ENCODE measurements at places on chromosomes 11 and 22. TPM values are rescaled to one million over a fixed set of nuclear protein-coding genes. Genes with fewer than 3 reads are reported as not detected.

APOA1 gene
- 3.7 TPM for total RNA-seq

RIMBP3B gene
- total RNA-seq = not detected

PGA5 gene
- total RNA-seq = not detected

OR5F1 gene
- not detected for total RNA-seq

PACS1 gene
- total RNA-seq = 13.6 TPM

Measured in skeletal muscle tissue (tissue), 5 donors.